ENCODE measurements at places on chromosomes 7 and 10.

DNA sequence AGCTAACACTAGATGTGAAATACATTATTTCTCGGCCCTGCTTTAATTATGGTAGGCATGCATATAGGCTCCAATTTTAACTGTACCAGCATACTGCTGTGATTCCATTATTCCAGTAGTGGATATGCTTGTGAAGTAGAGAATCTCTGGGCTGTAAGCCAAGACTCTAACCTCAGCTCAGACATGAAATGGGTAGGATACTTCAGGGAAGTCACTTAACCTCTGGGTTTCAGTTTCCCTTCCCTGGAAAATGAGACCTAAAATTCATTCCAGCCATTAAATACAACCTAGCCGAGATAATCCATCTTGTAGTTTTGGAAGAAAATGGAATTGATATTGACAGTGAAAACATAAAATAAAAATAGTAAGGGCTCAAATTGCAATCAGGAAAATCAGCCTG, 59.6 kb upstream of the TRIL start:
- peak; percentile 62 for DNase-seq

DNA sequence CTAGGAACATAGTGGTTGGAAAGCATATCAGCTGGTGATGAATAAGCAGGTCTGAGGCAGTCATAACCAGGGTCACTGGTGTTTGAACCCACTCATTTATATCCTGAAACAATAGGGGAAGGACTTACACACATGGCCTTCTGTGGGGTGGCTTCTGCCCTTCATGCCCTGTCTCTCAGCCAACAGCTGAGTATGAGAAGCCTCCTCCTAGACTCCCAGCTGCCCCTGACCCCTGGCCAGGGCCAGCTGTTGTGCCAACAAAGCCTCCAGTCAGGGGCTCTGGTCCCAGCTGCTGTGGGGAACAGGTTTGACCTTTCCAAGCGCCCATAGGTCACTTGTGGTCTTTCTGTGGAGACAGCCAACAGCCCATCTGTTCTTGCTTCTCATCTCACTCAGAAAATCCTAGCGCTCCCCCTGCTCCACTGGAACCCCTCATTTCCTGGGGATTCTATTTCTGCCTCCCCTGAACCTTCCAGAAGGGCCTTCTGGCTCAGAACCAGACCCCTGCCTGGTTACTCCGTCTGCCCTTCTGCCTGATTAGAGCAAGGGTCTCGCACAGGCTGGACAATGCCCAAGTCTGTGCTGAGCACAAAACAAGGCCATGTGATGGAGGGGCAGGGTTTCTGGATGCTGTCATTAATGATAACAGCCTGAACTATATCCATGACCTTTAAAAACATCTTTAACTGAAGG, 9.7 kb upstream of the PURB start:
- DNase-seq, result no peak

GRCh38 chr10:7033031-7033430, 377.8 kb downstream of the SFMBT2 start:
- DNase-seq, result no peak

GRCh38 chr10:71429929-71430328, 33.2 kb downstream of the CDH23 start:
- DNase-seq, result no peak

- no peak for DNase-seq
These were observed 291.3 kb downstream of the WDR37 start for GRCh38 chr10:1347525-1347924.

GRCh38 chr7:50085344-50085743, 7.7 kb downstream of the ZPBP start:
- DNase-seq, result no peak

- DNase-seq, result no peak
These were observed 58.8 kb upstream of the ABLIM1 start for GRCh38 chr10:114716811-114717404.

GRCh38 chr10:58818900-58819299, 306.2 kb downstream of the BICC1 start:
- peak; percentile 61 for DNase-seq

DNA sequence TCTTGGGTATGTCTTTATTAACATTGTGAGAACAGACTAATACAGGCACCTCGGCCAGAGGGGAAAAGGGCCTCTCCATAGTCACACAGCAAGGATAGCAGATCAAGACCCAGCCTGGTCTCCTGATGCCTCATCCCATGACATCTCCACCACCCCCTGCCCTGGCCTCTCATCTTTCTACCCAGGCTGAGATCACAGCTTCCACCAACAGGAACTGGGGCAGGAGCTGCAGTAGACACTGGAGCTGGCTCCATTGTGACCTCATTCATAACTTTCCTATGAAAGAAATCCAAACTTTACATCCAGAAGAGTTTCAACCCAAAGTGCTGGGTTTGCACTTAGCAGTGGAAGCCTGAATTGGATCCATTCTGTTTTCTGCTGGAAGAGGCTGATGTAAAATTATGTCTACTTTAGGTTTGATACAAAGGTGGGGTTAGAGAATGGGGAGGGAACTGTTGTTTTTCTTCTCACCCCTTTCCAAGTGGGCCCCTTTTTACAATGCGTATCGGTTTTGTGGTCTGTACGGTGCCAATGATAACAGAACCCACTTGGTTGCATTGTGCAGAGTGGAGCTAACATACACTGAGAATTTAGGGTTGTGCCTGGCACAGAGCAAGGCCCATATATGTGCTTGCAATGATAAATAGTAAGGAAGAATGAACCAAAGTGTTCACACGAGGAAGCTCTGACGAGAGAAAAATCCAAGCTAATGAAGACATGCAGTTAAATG, 28.6 kb upstream of the INSIG1 start:
- no peak for DNase-seq

DNA sequence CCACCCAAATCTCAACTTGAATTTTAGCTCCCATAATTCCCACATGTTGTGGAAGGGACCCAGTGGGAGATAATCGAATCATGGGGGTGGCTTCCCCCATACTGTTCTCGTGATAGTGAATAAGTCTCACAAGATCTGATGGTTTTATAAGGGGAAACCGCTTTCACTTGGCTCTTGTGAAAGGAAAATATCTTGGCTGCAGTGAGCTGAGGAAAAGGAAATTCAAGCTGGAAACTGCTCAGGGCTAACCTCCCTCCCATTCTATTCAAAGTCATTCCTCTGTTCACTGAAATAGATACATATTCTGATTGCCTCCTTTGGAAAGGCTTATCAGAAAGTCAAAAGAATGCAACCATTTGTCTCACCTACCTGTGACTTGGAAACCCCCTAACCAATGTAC, 15.8 kb downstream of the CYCS start:
- DNase-seq, result no peak

- no peak for DNase-seq
These were observed 1120.7 kb downstream of the GATA3 start for GRCh38 chr10:9175200-9175599.
